ENCODE measurements at places on chromosomes 5 and 9.

DNA sequence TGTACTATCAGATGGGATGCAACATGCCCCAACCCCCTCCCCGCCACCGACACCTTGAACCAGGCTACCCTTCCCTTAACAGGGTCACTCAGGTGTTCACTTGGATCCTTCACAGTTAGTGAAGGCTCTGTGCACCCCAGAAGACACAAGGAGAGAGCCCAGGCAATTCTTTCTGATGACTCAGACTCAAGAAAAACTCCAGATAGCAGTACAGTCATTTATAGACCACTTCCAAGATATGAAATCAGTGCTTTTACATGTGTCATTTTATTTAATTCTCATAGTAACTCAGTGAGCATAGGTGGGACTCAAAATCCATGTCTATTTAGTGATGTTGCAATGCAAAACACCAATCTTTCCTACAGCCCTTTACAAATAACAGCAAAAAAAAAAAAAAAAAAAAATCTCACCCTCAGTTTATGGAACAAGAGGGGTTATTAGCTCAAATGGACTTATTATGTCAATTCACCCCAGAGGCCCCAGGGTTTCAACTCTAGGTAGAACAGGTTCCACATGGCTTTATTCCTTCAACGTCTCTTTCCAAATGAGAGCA lies 71.9 kb downstream of the FOXD1 start:
- DNase-seq, result no peak

GRCh38 chr9:129656795-129657390 lies 8.6 kb upstream of the PRRX2 start:
- no peak for DNase-seq

DNA sequence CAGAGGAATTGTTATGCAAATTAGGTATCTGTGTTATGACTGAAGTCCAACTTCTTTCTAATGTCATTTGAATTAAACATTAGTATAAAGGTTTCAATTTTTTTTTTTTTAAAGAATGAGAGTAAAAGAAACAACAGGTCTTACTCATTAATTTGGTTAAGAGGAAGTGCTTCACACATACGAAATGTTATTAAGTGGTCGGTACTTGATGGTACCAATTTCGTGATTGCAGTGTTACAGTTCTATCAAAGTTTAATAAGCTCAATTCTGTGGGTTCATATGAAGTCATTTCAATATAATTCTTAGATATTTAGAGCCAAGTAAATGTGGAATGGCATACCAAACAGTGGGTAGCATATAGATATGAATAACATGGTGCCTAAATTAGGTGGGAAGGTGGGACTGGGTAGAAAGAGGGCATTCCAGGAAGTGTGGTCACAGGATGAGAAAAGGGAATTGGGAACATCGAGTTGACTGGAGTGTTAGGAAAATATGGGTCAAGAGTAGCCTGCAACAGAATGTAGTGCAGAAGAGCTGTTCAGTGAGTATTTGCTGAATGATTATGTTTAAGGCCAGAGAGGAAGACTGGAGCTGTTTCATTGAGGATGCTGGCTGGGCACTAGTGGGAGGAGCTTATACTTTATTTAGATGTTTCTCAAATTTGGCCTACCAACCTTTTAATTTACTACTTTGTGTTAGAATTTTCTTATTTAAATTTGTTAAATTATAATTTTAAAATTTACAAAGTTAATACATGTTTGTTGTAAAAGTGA lies 34.1 kb upstream of the DHFR start:
- no peak for DNase-seq

DNA sequence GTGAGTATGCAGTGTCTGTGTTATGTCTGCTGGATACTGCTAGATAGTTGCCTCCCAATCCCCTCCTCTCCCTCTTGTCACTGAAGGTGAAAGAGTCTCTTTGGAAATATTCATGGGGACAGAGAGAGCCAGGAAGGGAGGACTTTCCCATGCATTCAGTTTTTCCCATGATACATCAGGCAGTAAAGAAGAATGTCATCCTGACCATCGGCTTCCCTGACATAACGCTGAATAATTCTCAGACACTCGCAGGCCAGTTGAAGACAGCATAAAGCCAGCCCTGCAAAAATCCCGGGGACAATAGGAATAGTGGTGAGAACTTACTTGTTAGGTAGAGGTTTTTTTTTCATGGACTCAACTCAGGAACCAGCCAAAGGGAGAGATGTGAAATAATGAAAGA lies 58.1 kb downstream of the KLF4 start:
- DNase-seq, result no peak

DNA sequence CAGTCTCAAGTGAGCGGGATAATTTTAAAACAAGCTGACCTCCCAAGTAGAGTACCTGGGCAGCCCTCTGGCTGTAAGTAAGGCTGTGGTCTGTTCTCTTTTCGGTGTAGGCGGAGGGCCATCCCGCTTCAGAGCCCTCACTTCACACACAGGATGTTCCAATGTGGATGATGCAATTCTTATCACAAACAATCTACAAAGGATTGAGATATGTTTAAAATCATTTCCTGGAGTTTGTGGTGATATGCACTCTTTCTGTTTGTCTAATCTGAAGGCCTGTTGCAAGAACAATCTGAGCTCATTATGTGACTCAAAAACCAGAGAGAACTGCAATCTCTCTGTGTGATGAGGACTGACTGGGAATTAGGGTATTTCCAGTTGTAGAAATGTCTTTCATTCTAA lies 42.5 kb downstream of the ITGA2 start:
- DNase-seq, result no peak

DNA sequence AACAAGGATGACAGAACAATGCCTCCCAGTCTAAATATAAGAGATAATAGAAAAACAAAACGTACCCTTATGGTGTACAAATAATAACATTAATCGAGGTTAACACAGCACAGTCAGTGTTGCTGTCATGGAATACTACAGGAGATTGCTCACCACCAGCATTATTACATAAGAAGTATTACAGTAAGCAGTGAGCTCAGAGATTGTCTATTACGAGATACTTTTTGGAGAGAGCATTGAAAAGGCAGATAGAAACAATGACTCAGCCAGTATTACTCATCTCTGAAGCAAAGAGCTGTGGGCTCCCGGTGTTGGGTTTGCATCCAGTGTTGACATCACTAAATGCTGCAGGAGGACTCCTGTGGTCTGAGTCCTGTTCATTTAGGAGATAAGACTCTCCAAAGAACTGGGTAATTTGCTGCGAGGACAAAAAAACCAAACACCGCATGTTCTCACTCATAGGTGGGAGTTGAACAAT lies 191.9 kb upstream of the SEMA6A start:
- no peak for DNase-seq

- peak; percentile 15 for DNase-seq
Observed at GRCh38 chr5:118611332-118611945, 376.9 kb downstream of the DTWD2 start.

- DNase-seq, result no peak
Observed at GRCh38 chr9:82202808-82203207, 214.2 kb downstream of the SPATA31D1 start.

- DNase-seq, result no peak
Observed at GRCh38 chr5:170709640-170710039, 73.9 kb upstream of the GABRP start.

- DNase-seq, result no peak
Observed at GRCh38 chr9:14654932-14655331, 38.3 kb downstream of the ZDHHC21 start.

GRCh38 chr5:96329886-96330529 lies 103.0 kb downstream of the PCSK1 start:
- no peak for DNase-seq

DNA sequence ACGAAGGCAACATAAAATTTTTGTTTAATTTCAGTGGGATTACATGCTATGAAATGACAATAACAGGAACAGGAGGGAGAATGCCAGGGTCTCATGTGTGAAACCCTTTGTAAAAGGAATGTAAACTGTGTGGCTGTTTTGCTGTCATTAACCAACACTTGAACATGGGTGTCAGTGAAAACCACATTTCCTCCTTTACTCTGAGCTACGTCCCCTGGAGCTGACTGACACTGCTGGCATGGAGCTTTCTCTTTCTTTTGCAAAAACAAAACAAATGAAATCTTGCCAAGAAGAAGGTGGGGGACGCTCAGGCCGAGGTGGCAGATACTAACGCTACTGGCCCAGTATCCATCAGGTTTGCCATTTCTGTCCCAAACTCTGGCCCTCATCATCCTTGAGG lies 121.4 kb downstream of the DMRT2 start:
- no peak for DNase-seq

DNA sequence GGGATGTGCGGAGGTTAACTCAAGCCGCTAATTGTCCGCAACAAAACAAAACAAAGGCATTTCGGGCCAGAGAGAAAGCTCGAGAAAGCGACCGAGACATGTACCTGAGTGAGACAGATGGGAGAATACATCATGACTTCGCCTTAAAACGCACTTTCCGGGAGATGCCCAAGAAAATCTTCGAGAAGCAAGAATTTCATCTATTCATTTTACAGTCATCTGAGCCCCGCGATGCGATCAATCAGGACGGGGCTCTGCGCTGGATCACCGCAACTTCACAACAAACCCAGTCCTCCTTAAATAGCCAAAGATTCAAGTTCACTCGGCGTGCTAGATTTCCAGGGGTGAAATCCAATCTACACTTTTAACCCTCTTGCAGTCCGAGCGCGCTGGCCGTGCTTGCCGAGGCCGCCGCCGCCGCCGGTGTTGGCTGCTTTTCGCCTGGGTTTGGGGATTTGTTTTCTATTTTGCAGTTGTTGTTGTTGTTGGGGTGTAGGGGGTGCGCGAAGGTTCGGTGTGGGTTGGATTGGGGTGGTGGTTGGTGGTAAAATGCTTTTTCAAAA lies 482 bp downstream of the NFIB start:
- DNase-seq, result peak; percentile 86

GRCh38 chr5:76737846-76738245 lies 21.9 kb downstream of the F2R start:
- no peak for DNase-seq

DNA sequence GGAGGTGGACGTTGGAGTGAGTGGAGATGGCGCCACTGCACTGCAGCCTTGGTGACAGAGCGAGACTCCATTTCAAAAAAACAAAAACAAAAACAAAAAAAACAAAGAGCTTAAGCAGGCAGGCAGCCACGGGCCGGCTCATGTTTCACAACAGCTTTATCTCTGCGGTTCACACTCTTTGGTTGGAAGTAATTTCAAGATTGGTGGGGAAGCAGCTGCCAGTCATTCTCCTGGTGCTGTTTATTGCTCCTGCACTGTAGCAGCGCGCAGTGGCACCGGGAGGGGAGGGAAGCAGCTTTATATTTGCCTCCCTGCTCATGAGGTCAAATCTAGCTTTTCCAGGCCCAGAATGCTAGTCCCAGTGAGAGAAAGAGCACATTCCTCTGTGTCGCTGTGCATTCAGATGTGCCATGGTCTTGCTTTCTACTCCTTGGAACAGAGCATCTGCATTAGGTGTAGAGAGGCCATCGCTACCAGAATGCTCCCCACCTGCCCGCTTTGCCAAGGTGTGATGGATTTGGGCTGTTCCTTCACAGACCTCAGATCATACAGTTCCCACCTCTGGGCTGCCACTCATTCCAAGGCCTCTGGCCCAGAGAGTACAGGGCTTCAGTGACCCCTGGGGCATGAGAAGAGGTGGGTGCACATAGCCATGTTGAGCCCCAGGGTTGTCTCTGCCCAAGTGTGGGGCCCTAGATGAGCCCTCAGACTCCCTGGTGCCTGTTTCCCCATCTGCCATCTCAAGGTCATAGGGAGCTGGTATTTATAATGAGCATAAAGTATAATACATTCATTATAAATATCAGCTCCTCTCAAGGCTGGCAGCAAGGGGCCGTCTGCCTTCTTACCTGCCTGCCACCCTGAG lies 270.4 kb downstream of the MED10 start:
- DNase-seq, result no peak

DNA sequence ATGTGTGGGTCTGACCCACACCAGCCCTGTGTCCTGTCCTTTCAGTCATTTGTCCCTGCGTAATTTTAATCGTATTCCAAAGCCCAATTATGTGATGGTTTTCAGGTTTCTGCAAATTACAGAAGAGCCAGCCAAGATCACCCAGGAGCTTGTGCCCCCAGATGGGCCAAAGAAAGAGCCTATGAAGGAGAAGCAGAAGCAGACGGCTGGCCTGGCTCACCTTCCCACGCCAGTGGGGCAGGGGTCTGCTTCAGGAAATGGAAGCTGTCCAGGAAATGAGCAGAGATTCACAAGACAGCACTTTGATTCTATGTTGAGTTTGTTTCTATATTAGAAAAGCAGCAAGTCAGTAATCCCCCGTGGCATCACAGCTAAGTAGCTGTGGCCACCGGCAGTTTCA lies 11.7 kb downstream of the S1PR3 start:
- DNase-seq, result no peak

DNA sequence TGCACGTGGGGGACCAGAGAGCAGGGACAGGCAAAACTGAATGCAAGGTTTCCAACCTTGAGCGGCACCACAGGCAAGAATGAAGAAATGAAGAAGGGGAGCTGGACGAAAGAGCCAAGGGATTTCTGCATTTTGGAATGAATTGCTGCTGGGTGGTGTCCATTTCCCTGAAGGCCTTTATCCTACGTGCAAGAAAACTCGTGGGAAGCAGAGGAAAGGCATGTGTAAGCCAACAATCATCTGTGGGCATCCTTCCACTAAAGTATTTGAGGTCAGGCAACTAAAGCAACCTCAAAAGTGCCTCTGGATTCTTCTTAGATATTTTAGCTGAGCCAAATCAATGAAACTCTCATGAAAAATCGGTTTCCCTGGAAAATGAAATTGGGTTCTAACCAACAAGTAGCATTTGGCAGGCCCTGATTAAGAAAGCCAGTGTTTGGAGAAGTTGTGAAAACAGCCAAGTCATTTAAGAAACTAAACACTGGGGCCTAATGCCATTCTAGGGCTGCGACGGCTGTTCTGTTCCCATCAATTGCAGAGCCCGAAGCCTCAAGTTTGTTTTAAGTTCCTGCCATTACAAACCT lies 4.7 kb upstream of the TGFBI start:
- DNase-seq, result no peak

DNA sequence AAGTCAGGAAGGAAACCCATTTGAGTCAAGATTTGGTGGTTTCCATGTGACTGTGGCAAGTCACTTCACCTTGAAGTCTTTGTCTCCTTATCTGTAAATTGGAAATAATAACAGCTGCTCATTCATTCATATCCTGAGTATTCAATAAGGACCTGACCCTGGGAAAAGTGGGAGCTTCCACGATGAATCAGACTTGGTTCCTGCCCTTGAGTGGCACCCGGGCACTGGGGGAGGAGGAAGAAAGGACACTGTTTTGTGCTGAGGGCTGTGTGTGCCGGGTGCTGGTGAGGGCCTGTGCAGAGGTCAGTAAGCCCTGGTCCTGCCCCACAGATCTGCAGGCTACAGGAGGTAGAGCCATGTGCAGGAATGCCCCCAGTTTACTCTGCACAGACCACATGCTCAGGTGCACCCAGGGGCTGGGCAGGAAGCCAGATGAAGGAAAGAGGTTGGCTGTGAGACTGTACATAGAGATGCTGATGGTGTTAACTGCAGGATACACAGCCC lies 6.8 kb downstream of the NDST1 start:
- no peak for DNase-seq

- DNase-seq, result peak; percentile 33
Observed at GRCh38 chr9:134784577-134785305, 95.9 kb upstream of the FCN2 start.

DNA sequence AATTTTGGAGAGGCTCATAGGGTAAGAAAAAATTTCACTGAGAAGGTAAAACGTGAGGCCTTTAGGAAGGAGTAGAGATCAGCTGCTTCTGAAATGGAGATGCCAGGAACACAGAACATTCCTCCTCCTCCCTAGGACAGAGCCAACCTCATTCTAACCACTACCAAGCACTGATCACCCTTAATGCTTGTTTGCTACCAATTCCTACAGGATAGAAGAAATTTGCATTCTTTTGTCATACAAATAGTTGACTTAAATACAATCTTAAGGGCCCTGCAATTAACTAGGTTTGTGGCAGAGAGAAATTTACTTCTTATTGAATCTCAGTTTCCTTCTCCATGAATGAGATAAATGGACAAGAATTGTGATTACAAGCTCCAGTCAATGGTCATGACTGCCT lies 780.2 kb upstream of the WWC1 start:
- no peak for DNase-seq
